Astrocyte (in vitro differentiated cells and primary cell): ENCODE measurements at places on chromosomes 13 and 19.
A peak's percentile ranks its signal among the peaks of the same experiment; 100 is the strongest.

- DNase-seq, result no peak
Observed at GRCh38 chr19:12995596-12996405, 526 bp downstream of the NFIX start.

DNA sequence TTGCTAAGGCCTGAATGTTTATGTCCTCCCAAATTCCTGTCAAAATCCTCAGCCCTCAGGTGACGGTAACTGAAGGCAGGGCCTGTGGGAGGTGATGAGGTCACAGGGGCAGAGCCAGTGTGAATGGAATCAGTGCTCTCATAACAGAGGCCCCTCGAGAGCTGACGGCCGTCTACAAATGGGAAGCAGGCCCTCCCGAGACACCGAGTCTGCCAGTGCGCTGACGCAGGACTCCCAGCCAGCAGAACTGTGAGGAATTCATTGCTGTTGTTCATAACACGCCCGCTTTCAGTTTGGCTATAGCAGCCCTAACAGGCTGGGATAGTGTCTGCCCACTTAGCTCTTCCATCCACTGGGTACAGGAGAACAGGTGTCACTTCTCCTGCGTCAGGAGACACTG is 41.2 kb downstream of the CARS2 start:
- no peak for DNase-seq

DNA sequence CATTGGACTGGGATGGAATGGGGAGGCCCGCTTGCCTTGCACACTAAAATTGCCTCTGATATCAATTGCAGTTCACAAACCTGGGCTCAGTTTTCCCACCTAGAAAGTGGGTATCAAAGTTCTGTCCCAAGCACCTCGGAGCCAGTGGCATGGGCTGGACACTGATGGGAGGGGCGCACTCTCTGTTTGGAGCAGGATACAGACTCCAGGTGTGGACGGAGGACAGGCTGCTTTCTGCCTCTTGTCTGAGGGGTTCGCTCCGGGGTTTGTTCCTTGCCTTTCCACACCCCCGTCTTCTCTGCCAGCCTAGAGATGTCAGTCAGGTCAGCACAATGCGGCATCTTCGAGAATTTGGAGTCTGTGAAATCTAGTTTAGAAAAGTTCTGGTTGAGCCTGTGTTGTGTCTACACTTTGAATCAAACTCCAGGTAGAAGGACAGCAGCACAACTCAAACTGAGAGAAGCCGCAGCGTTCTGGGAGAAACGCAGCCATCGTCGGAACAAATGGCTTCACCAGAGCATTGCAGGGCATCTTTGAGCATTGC is 141.9 kb downstream of the TEX29 start:
- DNase-seq, result no peak

DNA sequence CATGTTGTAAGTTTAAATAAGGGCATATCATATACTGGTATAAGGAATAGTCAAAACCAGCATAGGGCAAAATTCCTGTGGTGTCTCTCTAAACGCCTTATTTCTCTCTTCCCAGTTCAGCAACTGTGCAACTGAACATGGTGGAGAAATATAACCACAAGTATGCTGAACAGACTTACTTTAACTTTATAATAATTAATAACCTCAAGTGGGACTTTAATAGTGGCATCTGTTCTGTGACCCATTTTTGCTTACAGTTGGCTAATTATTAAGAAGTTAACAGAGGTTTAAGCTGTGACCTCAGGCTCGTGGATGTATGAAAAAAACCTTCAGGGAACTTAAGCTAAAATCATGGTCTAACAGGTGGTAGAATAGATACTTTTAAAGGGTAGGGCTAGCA is 54.3 kb downstream of the MICU2 start:
- DNase-seq, result peak; percentile 36

DNA sequence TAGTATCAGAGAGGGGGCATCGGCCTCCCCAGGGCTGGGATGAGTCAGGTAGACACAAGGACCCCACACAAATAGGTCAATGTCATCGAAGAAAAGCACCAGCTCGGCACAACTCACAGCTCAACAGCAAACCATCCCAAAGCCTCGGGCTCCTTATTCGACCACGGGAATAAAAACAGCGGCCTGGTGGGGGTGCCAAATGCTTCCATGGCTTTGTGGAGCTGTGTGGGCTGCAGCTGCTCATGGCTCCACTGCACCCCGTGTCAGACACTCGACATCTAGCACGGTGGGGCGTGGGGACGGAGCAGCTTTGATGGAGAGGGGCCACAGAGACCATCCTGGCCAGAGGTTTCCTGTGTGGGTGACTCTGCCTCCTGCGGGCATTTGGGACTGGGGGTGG is 212.5 kb upstream of the SOX1 start:
- DNase-seq, result no peak

- DNase-seq, result no peak
Observed at GRCh38 chr19:13400296-13400695, 106.0 kb downstream of the CACNA1A start.

GRCh38 chr19:32241932-32242710 is 103.3 kb upstream of the ZNF507 start:
- DNase-seq, result no peak

- no peak for DNase-seq
Observed at GRCh38 chr13:21435231-21435630, 23.9 kb downstream of the ZDHHC20 start.

DNA sequence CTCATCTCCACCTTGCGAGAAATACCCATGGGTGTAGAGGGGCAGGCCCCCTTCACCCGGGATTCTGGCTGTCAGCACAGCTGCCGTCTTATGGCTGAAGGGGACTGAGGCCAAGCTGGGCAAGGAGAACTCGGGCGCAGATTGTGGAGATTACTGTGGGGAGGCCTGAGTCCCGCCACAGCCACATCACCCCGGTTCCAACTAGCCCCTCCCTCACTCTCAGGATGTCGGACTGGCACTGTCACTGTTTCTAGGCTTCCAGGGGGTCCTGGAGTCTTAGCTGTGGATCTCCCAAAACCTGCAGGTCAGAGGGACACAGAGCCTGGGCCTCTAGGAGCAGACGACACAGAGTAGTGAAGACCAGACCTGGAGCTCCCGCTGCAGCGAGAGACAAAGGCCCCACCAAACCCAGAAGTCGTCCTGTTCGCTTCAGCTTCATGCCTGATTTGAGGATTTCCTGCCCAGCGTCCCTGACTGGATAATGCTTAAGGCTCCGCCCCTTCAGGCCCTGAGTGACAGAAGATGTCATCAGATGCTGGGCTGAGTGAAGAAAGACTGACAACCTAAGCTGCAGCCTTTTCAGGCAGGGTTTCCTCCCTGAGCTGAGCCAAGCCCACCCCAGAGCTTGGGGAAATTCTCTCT is 55.8 kb downstream of the ZNF93 start:
- no peak for DNase-seq

DNA sequence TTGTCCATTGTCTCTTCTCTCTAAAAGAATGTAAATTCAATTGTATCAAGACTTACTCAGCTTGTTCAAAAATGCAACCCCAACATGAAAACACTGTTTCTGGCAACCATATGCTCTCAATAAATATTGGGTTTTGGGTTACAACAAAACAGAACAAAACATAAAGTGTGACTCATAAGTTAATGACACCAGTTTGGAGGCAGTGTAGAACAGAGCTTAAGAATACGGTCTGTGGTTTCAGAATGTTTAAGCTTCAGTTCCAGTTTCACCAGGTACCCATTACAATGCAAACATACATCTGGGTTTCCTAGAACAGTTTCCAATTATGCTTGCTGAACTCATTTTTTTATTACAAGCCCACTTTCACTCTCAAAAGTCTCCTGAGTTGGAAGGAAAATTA is 285.8 kb upstream of the PCDH9 start:
- DNase-seq, result peak; percentile 84

GRCh38 chr19:50695251-50696093 is 24.1 kb downstream of the SHANK1 start:
- no peak for DNase-seq

- no peak for DNase-seq
Observed at GRCh38 chr13:20392530-20392929, 133.1 kb downstream of the CRYL1 start.

DNA sequence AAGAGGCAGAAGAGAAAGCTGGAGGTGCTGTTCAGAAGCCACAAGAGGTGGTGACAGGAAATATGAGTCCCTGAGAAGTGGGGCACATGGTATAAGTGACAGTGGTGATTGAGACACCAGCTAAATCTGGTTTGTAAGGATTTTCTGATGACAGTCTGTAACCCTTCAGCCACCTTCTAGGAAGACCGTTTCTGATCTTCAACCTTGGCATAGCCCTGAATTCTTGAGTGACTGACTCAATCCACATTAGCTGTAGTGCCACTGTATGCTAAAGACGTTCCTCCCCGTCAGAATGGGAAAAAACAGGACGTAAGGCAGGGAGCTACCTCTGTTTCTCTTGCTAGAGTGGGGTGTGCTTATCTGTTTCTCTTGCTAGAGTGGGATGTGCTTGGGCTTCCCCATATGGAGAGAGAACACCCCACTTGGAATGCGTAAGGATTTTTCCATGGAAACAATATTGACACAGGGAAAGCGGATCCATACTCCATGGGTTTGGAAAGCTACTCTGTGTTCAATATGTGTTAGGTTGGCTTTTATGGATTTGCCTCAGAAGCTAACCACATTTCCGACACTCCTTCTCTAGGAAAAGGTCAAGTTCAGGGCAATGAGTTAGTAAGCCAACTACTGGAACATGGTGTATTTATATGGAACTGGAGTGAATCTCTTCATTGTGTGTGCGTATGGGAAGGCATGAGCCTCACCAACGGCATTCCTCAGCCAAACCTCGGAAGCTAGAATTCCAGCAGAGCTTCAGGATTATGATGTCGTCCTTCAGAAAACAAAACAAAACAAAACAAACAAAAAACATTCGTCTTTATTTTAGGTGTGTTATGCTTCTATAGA is 948.8 kb upstream of the SLC10A2 start:
- DNase-seq, result peak; percentile 92

DNA sequence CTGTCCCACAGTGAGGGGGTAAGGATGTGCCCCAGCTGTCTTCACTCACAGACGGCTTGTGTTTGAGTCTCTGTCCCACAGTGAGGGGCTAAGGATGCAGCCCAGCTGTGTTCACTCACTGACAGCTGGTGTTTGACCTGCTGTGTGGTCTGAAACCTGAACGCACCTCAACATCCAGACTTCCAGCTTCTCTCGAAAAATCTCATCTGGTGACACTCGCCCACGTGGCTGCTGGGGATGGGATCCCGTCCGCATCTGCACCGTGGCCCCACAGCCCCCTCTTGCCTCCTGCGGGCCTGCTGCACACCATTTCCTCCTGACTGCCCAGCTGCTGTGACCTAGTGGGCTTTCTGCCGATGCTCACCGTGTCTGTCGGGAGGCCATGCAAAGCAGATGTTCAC is 27.3 kb downstream of the CHAF1A start:
- DNase-seq, result no peak
